RPMI7951 (cell line): ENCODE measurements at places on chromosomes 13 and 19.

- DNase-seq: no peak
Measured at GRCh38 chr13:93290503-93290902, 63.9 kb downstream of the GPC6 start.

DNA sequence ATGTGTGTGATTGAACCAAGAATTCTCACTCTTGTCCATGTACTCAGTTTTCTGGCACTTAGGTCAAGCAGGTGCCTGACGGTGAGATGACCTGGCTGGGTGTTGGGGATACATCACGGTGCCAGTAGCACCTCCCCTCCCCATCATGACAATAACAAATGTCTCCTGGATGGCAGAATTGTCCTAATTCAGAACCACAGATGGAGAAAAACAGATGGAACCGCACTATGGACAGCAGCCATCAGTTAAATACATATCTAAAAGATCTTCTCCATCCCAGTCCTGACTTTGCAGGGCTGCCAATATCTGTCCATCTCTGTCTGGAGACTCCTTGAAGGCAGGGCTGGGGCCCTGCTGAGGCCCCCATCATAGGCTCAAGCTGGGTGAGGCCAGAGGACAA lies 126.9 kb downstream of the PTPRS start:
- no peak for DNase-seq

GRCh38 chr13:113754691-113755090 lies 4.3 kb upstream of the TMEM255B start:
- DNase-seq: no peak

DNA sequence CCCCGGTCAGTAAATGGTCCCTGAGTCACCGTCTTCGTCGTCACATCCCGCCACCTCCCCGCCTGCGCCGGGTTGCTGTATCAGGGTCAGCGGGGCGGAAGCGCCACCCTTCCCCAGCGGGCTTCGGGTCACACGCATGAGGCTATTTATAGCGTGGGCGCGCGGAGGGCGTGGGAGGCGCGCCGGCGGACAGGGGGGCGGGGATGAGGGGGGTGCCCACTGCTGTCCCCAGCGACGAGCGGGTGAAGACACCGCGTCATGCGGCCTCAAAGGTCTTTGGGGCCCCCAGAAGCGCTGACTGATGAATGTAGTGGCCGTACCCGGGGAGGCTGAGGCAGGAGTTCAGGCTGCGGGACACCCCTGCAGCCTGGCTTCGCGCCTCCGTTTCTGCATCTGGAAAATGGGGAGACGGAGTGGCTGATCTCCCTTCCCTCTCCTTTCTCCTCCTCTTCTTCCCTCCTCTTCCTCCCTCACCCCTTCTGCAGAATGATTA lies 7.9 kb downstream of the UNC13A start:
- DNase-seq: peak; percentile 85

DNA sequence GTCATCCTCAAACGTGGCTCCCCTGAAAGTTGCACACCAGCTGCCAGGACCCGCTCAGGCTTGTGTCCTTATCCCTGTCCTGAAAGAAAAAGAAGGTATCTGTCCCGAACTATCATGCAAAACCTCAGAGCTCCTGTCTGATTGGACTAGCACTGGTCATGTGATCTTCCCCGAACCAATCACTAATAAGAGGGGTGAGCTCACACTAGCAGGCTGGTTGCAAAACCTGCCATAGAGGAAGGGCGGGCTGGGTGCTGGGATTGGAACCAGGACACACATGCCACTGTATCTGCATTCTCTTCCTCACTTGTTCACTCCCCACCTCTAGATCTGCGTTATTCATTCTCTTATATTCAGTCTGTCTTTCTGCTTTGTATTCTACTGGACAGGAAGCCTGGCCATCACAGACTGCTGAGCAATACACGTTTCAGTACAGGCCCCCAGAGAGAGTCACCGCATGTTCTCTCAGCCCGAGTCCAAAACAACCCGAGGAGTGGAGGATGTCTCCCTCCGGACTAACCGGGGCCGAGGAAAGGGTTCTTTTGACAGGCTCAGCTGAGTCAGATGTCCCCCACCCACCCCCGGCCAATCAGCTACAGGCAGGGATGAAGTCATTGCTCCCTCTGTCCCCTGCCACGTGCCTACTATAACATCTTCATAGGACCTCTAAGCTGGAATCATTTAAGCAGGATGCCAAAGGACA lies 97.7 kb downstream of the SIPA1L3 start:
- DNase-seq: peak; percentile 99

DNA sequence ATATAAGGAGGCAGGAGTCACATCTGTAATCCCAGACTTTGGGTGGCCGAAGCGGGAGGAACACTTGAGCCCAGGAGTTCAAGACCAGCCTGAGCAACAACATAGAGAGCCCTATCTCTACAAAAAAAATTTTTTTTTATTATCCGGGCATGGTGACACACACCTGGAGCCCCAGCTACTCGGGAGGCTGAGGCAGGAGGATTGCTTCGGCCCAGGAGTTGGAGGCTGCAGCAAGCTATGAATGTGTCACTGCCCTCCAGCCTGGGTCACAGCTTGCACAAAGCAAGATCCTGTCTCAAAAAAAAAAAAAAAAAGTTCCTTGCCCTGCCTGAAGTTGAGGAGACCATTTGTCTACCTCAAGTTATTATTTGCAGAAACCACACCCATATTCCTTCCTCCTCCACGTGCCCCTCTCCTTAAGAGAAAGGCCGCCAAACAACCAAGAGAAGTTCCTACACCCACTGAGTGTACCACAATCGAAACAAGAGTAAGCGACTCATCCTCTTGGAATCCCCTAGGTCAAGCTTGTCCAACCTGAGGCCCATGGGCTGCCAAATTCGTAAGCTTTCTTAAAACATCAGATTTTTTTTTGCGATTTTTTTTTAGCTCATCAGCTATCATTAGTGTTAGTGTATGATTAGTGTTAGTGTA lies 2.2 kb downstream of the ABCC4 start:
- peak; percentile 66 for DNase-seq

DNA sequence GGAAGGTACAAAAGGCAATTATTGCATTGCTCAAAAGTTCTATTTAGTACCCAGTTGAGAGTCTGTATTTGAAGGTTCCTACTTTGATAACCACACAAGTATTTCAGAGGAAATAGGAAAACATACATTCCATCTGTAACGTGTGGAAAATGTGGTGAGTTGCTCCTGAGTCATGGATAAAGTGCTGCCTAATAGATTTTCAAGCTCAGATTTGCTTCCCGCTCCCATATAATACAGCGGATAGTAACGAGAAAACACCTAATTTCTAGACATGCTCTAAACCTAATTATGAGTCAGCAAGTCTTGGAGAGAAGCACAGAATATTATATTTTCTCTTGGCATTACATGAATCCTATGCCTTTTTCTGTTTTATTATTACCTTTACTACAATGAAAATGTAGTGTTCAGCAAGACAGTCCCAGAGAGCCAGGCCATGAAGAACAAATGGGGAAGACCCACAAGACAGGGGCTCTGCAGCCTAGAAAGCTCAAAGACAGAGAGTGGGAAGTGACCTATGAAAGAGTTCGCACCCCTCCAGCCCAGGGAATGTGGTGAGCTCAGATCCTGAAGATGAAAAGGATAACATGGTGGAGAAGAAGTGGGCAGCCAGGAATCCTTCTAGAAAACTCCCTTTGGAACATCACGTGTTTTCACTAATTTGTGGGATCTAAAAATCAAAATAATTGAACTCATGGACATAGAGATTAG lies 116.1 kb downstream of the STARD13 start:
- DNase-seq: peak; percentile 78

- DNase-seq: no peak
Measured at GRCh38 chr19:35021596-35021995, 8.7 kb upstream of the SCN1B start.

GRCh38 chr19:47693489-47693888 lies 19.7 kb upstream of the EHD2 start:
- no peak for DNase-seq

- no peak for DNase-seq
Measured at GRCh38 chr19:38674388-38675171, 27.1 kb downstream of the ACTN4 start.

- DNase-seq: peak; percentile 56
Measured at GRCh38 chr19:12000152-12000981, 35.1 kb downstream of the ZNF433 start.

GRCh38 chr13:96091164-96092117 lies 1.5 kb downstream of the HS6ST3 start:
- no peak for DNase-seq

GRCh38 chr19:15575406-15575805 lies 39.6 kb upstream of the CYP4F8 start:
- DNase-seq: no peak

GRCh38 chr13:96809366-96810096 lies 184.7 kb downstream of the OXGR1 start:
- DNase-seq: no peak

DNA sequence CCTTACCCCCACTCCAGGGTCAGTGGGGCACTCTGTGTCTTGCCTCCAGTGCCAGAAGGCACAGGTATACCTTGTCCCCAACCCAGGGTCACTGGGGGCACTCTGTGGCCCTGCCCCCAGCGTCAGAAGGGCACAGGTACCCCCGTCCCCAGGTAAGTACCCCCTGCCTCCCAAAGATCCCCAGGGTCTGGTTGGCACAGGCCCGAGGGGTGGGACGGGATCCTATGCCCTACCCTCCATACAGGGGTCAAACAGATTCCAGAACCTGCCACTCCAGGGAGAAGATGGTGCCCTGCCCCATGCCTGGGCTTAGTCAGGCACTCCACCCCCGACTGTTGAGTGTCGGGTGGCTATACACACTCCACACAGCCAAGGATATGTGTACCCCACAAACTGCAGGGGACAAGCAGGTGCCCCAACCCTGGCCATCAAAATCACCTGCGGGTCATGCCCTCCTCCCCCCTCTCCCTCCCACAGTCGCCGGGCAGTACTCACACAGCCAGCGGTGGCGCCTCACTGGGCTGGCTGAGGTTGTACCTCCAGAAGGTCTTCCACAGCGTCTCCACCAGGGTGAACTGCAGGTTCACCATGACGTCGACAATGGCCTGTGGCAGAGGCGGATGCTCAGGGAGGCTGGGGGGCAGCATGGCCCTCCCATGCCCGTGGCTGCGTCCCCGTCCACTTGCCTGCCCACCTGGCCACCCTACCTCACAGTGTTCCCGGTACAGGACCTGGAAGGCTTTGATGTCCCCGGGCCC lies 13.8 kb downstream of the DCAF15 start:
- DNase-seq: no peak

- DNase-seq: no peak
Measured at GRCh38 chr13:30088312-30088855, 219.0 kb downstream of the KATNAL1 start.

DNA sequence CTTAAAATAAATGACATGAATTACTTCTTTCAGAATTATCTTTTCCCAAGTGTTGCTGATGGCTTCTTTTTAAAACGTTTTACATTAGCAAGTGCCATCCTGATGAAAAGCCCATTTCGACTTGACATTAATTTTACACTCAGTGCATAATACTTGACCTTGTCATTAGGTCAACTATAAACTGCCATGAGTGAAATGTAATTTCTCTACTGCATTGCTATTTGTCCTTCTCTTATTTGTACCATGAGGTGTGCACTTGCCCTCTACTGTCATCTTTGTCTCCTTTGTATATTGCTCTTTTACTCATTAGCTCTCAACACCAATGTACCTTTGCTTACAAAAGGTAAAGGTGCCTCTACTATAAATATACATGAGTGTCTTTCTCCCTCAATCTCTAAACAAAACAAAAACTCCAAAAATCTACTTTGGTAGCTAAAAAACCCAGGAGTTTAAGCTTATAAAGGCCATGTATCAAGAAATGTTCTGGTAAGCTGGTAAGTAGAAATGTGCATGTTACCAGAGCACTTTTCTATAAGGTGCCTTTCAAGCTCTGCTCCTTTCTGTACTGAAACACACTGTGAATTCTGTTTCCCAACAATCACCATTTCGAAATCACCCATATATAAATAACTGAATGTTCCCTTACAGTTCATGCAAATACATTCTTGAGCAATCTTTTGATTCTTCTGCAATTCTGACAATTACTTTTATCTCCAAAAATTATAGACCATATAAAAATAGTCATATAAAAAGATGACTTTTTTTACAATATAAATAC lies 351.4 kb downstream of the SLITRK5 start:
- no peak for DNase-seq

- DNase-seq: no peak
Measured at GRCh38 chr13:76523740-76524340, 362.4 kb downstream of the KCTD12 start.

DNA sequence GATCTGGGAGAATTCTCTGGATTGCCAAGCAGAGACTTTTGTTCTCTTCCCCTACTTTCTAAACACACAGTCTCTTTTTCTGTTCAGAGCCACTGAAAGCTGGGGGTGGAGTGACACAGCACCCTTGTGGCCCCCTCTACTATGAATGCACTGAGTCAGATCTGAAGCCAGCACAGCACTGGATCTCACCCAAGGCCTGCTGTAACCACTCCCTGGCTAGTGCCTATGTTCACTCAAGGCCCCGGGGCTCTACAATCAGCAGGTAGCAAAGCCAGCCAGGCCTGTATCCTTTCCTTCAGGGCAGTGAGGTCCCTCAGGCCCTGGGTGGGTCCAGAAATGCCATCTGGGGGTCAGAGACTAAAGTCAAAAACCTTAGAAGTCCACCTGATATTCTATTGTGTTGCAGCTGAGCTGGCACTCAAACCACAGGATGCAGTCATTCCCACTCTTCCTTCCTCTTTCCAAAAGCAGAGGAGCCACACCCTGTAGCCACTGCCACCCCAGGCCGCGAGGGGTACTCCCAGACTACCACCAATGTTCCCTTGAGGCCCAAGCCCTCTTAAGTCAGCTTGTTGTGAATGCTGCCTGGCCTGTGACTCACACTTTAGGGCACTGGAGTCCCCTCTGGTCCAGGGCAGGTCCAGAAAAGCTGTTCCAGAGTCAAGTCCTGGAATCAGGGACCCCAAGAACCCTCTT lies 110.1 kb upstream of the RXFP2 start:
- peak; percentile 90 for DNase-seq

- DNase-seq: no peak
Measured at GRCh38 chr19:13799669-13800068, 4.4 kb downstream of the ZSWIM4 start.

DNA sequence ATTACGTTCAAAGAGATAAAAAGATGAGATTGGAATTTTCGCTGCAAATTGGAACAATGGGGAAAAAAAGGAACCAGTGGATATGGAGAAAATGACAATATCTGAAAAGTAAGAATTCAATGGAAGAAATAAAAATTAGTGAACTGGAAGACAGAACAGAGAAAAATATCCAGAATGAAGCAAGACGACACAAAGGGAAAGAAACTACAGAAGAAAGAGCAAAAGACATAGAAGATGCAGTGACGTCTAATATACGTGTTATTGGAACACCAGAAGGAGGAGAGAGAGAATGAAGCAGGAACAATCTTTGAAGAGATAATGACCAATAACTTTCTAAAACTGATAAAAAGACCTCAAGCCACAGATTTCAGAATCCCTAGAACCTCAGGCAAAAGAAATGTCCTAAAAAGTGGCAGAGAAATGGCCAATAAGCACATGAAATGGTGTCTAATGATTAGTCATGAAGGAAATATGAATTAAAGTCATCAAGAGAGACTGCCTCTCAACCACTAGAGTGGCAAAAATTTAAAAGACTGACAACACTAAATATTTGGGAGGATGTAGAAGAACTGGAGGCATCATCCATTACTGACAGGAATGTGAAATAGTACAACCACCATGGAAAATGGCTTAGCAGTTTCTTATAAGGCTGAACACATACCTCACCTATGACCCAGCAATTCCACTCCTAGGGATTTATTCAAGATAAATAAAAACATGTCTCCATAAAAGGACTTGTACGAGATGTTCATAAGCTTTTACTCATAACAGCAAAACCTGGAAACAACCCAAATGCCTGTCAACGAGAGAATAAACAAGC lies 56.5 kb downstream of the GADD45B start:
- peak; percentile 85 for DNase-seq

- no peak for DNase-seq
Measured at GRCh38 chr19:14441041-14441938, 8.2 kb downstream of the PKN1 start.
